Astrocyte (in vitro differentiated cells and primary cell): ENCODE measurements at places on chromosomes 7 and 10. TPM values are rescaled to one million over a fixed set of nuclear protein-coding genes. Genes with fewer than 3 reads are reported as not detected.

GRCh38 chr7:120949998-120950538 lies 509 bp upstream of the ING3 start:
- DNase-seq = no peak

- DNase-seq = no peak
Measured at GRCh38 chr7:28418966-28419365, 6.6 kb downstream of the CREB5 start.

DNA sequence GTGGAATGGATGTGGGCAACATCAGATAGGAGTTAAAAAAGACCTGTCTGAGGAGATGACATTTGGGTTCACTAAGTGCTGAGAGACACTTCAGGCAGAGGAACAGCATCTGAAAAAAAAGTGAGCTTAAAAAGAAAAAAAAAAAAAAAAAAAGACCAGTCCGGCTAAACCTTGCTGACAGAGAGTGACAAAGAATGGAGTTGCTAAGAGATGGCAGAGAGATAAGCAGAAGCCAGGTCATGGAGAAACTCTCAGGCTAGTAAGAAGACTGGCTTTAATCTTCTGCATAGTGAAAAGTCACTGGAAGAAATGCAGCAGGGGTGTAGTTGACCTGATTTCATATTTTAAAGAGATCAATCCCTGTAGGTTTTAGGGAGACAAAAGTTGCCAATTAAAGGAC lies 711.1 kb upstream of the SEMA3D start:
- DNase-seq = no peak

- peak; percentile 26 for DNase-seq
Measured at GRCh38 chr10:74081192-74081803, 69.3 kb downstream of the AP3M1 start.

- DNase-seq = no peak
Measured at GRCh38 chr7:3192669-3193068, 108.4 kb upstream of the SDK1 start.

- no peak for DNase-seq
Measured at GRCh38 chr10:28874210-28874609, 196.9 kb downstream of the BAMBI start.

DNA sequence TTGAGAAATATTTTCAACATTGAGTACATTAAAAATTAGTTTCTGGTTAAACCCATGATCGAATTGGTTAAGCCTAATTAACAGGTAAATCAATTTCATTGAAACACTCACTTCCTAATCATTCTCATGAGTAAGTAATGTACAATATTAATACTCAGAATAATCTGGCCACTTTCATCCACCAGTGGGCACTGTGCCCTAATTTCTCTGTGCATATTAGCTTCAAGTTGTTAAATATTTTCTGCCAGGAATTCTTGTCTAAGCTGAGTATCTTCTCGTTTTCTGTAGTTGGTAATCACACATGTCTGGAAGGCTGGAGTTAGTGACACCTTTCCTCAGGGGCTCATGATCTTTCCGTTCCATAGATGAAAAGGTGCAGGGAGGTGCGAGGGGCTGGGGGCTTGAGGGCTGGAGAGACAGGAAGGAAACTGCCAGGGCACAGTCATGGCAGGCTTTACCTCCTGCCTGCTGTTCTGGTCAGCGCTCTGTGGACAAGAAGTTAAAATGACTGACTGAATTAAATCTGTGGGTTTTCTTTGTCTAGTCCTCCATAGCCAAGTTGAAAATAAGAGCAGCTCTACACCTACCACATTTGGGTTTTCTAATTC lies 71.9 kb downstream of the WIPF3 start:
- peak; percentile 12 for DNase-seq

DNA sequence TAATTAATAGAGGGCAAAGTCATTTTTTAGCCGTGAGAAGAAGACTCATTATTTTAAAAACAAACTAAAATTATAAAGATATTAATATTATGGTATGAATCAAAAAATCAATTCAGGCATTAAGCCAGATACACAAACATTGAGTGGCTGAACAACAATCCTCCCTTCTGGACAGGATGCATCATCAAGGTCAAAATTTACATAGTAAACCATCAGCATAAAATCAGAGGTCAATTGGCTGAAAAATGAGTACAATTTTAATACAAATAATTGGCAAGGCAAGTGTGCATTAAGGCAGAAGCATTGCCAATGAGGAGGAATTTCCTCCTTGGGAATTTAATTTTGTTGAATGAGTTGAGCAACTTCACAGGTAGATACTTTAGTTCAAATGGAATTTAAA lies 108.2 kb downstream of the PCLO start:
- no peak for DNase-seq

- DNase-seq = no peak
Measured at GRCh38 chr10:24096281-24096680, 112.7 kb upstream of the KIAA1217 start.

GRCh38 chr7:37031571-37032257 lies 307.4 kb upstream of the AOAH start:
- DNase-seq = peak; percentile 99

GRCh38 chr7:154869436-154869835 lies 133.5 kb downstream of the PAXIP1 start:
- no peak for DNase-seq

DNA sequence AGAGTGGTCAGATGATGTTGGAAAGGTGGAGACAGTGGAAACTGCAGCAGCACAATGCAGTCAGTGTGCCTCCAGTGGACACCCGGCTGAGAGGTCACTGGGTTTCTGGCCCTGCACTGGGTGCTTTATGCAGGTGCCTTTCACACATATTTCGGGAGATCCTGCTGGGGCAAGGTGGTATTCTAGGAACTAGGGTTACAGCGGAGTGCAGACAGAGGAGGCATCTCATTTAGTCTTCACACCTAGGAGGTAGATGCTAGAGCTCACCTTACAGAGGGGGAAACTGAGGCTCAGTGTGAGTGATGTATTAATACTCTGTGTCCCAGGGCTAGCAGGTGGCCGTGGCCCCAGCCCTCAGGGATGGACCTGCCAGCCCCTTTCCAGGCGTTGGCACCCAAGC lies 103.9 kb upstream of the KCTD7 start:
- DNase-seq = no peak

The PLPP4 gene
- total RNA-seq = 44.1 and 45.1 TPM in 2 replicates

The WNT8B gene
- not detected in 2 replicates for total RNA-seq

The C10orf90 gene
- total RNA-seq = not detected in 2 replicates

The ITGB1 gene
- total RNA-seq = 2,575 and 2,956 TPM in 2 replicates

The AKR1D1 gene
- total RNA-seq = not detected in 2 replicates

The STEAP2 gene
- 2.3 and 3.4 TPM in 2 replicates for total RNA-seq

The NPY gene
- 0.57 TPM in 1 of 2 replicates, not detected in the other for total RNA-seq

The LAMB4 gene
- 0.16 and 0.41 TPM in 2 replicates for total RNA-seq
